ENCODE measurements at places on chromosomes 11 and 22. TPM values are rescaled to one million over a fixed set of nuclear protein-coding genes. Genes with fewer than 3 reads are reported as not detected.

The HORMAD2 gene
- total RNA-seq, result not detected

The FAM83F gene
- total RNA-seq, result 18.9 TPM

The APOA5 gene
- 0.15 TPM for total RNA-seq

The MGAT3 gene
- total RNA-seq, result 9.2 TPM

- DNase-seq, result no peak
These were observed 157.9 kb upstream of the C11orf87 start for GRCh38 chr11:109264128-109264527.

DNA sequence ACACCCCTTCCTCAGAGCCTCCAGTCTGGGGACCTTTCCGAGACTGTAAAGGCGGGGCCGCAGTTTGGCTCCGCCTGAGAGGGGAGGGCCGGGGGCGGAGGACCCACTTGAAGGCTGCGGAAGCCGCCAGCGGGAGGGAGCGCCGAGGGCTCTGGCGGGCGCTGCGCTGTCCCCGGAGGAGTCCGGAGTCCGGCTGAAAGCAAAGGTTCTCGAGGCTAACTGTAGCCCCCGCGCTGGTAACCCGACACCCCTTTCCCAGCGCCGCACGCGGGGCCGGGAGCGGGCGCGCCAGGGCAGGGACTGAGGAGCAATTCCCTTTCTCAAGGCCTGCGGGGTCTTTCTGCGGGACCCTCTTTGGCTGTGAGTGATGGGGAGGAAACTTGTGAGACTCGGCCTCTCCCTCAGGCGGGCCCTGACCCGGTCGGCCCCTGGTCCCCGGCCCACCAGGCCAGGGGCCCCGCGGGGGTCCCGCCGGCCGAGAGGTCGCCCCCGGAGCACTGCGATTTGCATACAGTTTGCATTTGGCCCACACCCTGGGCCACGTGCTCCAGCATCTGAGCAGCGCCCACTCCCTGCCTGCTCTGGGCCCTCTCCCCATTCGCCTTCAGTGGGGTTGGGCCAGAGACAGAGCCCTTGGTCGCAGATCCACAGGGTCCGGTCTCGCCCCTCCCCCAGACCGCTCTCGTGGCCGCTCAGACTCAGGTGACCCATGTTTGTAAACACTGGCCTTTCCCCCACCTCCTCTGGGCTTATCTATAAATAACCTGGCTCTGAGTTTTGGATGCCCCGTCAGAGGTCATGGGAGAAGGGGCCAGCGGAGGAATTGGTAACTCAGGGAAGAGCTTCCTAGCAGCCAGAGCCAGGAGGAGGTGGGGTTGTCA is 519 bp upstream of the ART5 start:
- peak; percentile 88 for DNase-seq

The GPR83 gene
- 1.5 TPM for total RNA-seq

DNA sequence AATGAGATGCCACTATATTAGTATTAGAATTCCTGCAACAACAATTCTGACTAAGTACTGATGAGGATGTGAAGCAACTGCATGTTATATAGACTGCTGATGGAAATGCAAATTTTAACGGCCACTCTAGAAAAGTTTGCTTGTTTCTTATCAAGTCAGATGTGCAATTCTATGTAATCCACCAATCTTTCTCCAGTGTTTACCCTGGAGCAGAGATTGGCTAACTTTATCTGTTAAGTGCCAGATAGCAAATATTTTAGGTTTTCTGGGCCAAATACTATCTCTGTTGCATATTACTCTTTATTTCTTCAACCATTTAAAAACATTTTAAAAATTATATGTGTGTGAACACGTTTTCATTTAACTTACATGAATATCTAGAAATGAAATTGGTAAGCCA is 586.9 kb downstream of the FAM181B start:
- no peak for DNase-seq

DNA sequence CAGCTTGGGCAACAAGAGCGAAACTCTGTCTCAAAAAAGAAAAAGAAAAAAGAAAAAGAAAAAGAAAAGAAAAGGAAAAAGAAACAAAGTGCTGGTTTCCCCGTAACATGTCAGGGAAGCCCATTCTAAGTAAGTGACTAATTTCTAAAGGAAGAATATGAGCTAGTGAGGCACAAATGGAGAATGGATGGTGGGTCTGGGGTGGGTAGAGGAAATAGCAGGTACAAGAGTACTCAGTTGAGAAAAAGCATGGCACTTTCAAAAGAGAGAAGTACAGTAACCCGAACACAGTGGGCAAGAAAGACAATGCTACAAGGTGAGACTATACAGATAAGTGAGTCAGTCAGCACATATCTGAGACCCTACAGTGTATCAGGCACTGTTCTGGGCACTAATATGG is 4.5 kb downstream of the MAJIN start:
- DNase-seq, result no peak

The RAG1 gene
- total RNA-seq, result 0.58 TPM

- DNase-seq, result no peak
These were observed 7.8 kb upstream of the NAA40 start for GRCh38 chr11:63931045-63931444.

- DNase-seq, result no peak
These were observed 138.6 kb downstream of the WNT7B start for GRCh38 chr22:45838305-45838887.

The TNKS1BP1 gene
- 122 TPM for total RNA-seq

GRCh38 chr11:60328460-60328859 is 1.4 kb downstream of the MS4A6E start:
- no peak for DNase-seq

DNA sequence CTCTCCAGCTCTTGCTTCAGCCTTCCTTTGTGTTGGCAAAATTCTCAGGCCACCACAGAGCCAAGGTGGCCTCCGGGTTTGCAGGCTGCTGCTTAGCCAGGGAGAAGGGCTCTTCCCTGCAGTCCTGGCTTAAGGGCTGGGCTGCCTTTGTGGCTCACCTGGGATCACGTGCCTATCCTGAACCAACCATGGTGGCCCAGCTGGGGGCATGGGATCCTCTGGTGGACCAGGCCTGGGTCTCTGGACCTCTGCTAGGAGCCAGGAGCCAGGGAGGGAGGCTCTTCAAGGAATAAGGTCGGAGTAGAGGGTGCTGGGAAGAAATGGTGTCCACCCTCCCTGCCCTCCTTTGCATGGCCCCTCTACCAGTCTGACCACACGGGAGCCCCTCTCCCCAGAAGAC is 43.9 kb downstream of the CACNA1I start:
- DNase-seq, result no peak

The CYTH4 gene
- not detected for total RNA-seq

The KBTBD3 gene
- 6.1 TPM for total RNA-seq

- no peak for DNase-seq
These were observed 397.5 kb downstream of the ETS1 start for GRCh38 chr11:128189823-128190222.

- DNase-seq, result no peak
These were observed 10.4 kb upstream of the EMID1 start for GRCh38 chr22:29195118-29195963.

DNA sequence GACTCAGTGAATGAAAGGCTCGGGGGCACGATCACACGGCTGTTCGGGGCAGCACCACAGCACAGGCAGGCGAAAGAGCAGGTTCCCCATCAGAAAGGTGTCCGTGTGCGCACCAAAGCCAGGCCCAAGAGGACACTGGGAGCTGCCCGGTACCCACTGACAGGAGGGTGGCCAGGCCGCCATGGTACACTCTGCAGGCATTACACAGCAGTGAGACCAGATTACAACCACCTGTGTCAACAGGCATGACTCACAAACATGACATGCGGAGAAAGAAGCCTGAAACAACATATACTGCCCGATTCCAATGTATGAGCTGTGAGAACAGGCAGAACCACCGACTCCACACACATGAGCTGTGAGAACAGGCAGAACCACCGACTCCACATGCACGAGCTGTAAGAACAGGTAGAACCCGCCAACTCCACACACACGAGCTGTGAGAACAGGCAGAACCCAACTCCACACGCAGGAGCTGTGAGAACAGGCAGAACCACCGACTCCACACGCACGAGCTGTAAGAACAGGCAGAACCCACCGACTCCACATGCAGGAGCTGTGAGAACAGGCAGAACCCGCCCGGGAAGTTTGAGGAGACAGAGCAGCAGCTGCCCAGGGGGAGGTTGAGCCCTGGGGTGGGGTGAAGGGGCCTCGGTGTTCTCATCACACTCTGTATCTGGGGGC is 32.6 kb downstream of the KIAA0930 start:
- DNase-seq, result no peak

DNA sequence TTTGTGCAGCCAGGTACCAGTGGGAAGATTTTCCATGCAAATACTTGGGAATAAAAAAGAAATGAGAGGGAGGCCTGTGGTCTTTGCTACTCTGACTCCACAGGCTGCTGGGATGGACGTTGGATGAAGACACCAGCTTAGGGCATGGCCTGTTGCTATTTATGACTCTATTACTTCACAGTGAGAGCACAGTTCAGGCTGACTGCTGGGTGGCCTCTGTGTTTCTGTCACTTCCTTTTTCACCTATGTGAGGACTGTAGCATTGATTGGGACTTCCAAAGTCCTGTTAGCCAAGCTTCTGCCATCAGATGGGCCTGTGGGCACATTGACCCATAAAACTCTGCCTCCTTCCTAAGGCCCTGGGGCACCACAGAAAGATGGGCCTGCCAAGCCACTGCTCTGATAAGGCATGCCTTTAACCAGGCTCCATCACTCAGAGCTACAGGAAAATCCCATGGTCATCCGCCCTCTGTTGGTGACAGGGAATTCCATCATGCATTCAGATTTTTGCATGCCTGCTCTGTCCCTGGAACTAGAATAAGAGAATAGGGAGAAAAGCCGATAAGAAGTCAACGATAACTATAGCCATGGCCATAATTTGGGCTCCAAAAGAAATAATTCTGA is 64.6 kb downstream of the KCNJ1 start:
- peak; percentile 67 for DNase-seq

The OR56A1 gene
- total RNA-seq, result 0.09 TPM

- DNase-seq, result no peak
These were observed 11.9 kb upstream of the IL17RA start for GRCh38 chr22:17072877-17073276.

The PHF21B gene
- total RNA-seq, result 57.2 TPM

DNA sequence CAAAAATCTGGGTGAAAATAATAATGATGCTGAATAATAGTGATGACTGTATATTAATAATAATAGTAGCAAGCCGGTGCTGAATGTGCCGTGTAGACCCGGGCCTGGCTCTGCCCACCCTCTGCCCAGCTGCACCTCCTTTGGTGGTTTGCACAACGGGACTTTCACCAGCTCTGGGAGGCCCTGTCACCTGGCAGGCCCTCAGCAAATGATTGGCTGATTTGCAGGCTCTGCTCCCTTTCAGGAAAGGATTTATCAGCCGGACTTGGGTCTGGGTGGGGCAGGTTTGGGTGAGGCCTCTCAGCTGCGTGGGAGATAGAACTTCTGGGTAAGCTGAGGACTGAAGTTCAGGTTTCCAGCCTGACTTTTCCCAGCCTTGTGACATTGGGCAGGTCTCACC is 21.4 kb downstream of the KIAA1671 start:
- no peak for DNase-seq

DNA sequence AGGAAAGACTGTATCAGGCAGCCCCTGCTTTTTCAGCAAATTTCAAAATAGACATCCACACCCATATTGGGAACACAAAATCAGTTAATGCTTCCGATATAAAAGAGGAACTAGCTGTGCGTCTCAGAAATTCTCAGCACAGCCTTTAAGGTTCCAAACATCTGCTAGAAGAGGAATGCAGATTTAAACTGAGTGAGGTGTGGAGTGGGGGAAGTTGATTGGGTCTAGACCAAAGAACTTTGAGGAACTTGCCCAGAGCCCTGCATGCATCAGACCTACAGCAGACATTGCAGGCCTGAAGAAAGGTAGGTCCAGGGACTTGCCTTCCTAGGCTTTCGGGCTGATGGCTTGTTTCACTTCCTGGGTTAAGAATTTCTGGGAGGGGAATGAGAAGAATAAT is at the start of gene MS4A4A:
Gene MS4A4A (plus strand): TSS at position 255 of the 400 bp plus-strand sequence. CDS start 10 bp downstream, at position 265.
- no peak for DNase-seq

DNA sequence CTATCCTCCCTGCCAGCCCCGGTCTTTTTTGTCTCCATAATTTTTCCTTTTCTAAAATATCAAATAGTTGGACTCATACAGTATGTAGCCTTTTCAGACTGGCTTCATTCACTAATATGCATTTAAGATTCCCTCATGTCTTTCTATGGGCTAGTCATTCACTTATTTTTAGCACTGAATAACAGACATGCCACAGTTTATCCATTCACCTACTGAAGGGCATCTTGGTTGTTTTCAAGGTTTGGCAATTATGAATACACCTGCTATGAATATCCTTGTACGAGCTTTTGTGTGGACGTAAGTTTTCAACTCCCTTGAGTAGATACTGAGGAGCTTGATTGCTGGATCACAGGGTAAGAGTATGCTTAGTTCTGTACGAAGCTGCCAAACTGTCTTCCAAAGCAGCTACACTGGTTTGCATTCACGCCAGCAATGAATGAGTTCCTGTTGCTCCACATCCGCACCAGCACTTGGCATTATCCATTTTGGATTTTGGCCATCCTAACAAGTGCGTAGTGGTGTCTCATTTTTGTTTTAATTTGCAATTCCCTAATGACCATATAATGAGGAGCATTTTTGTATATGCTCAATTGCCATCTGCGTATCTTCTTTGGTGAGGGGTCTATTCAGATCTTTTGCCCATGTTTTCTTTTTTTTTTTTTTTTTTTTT is 21.1 kb downstream of the ALG12 start:
- DNase-seq, result no peak

The P4HA3 gene
- not detected for total RNA-seq

The TFIP11 gene
- total RNA-seq, result 28.3 TPM

The KRTAP5-2 gene
- not detected for total RNA-seq

GRCh38 chr11:28836285-28837081 is 728.3 kb downstream of the METTL15 start:
- no peak for DNase-seq

The MMP1 gene
- not detected for total RNA-seq

GRCh38 chr11:57426439-57426928 is 437 bp downstream of the SLC43A3 start:
- peak; percentile 51 for DNase-seq

The MYO7A gene
- 2.4 TPM for total RNA-seq

- DNase-seq, result no peak
These were observed 39.9 kb downstream of the OR2AT4 start for GRCh38 chr11:75056814-75057213.

The MYO18B gene
- 0.67 TPM for total RNA-seq

GRCh38 chr11:30852091-30852490 is 265.9 kb upstream of the MPPED2 start:
- DNase-seq, result no peak

The OR5D13 gene
- not detected for total RNA-seq

GRCh38 chr11:77035039-77035438 is 841 bp downstream of the B3GNT6 start:
- no peak for DNase-seq

The DUSP8 gene
- 2.1 TPM for total RNA-seq

The PRG3 gene
- not detected for total RNA-seq

DNA sequence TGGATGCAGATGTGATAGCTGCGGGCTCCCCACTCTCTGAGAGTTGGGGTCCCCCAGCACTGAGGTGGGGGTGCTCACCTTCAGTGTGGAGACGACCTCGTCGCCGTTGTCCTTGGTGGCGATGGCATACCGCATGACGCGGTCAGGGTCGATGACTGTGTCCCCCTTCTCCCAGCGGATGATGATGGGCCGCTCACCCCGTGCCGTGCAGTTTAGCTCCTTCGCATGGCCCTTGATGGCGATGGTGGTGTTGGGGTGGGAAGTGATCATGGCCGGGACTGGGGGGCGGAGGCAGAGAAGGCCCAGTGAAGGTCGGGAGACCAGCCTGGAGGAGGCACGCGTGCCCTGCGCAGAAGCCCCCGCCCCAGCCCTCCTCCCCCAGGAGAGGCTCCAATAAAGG is 154.2 kb downstream of the CEP164 start:
- no peak for DNase-seq

Data from H1 (cell line).